ENCODE measurements at places on chromosomes 6 and 20. TPM values are rescaled to one million over a fixed set of nuclear protein-coding genes. Genes with fewer than 3 reads are reported as not detected.

Gene FAM210B
- total RNA-seq: 76.0 TPM

Gene PHIP
- 43.6 TPM for total RNA-seq

Gene TBXT
- total RNA-seq: not detected

Gene TRIM15
- not detected for total RNA-seq

Gene LPIN3
- 12.9 TPM for total RNA-seq

Gene GSTA1
- 0.49 TPM for total RNA-seq

Gene FRK
- total RNA-seq: 0.85 TPM

Gene NKAIN2
- total RNA-seq: 48.4 TPM

Gene SPO11
- total RNA-seq: not detected

Gene CGA
- total RNA-seq: not detected

Gene PHACTR1
- 7.9 TPM for total RNA-seq

Gene BHLHE23
- total RNA-seq: not detected

Gene TSBP1
- not detected for total RNA-seq

Gene BTNL2
- total RNA-seq: not detected

Gene LTB
- total RNA-seq: 4.0 TPM

Gene HCK
- total RNA-seq: 24.0 TPM

Gene HTR1B
- 0.62 TPM for total RNA-seq

Gene PLEKHG1
- total RNA-seq: 57.7 TPM

Gene TAF4
- total RNA-seq: 20.1 TPM

Gene DNAH8
- total RNA-seq: 0.13 TPM
